ENCODE measurements at places on chromosomes 6 and 20.

DNA sequence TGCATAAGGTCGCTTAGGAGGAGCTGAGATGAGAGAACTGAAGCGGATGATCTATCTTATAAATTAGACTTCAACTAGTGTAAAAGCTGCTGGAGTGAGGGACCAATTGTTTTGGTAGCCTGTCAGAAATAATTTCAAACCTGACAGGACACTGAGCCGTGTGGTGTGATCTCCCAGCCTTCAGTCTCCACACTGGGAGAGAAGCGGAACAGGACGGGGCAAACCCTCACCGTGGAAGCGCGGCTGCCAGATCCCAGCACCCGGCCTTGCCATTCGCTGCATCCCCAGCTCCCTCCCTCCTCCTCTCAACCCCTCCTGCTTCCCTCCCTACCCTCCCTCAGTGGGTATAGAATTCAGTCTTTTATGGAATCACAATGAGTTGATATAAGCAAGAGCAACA is 900.1 kb upstream of the SLC35B3 start:
- DNase-seq = no peak

GRCh38 chr6:12083302-12083701 is 71.2 kb downstream of the HIVEP1 start:
- DNase-seq = no peak

DNA sequence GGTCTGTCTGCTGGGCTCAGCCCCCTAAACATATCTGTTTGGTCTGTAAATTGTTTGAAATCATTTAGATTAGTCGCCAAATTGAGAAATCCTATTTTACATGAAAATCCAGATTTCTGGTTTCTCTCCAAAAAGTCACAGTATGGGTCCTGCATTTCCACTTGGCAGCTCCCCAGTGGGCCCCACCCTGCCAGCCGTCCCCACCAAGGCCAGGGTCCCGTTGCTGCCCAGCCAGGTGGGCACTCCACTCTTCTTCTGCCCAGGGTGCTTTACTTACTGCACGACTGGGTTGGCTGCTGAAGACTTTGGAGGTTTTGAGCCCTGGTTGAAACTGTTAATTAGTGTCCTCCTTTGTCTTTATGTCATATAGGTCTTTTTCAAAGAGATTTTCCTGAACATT is 50.4 kb downstream of the ARFGEF2 start:
- DNase-seq = no peak

GRCh38 chr6:95819939-95820338 is 195.8 kb upstream of the FUT9 start:
- no peak for DNase-seq

DNA sequence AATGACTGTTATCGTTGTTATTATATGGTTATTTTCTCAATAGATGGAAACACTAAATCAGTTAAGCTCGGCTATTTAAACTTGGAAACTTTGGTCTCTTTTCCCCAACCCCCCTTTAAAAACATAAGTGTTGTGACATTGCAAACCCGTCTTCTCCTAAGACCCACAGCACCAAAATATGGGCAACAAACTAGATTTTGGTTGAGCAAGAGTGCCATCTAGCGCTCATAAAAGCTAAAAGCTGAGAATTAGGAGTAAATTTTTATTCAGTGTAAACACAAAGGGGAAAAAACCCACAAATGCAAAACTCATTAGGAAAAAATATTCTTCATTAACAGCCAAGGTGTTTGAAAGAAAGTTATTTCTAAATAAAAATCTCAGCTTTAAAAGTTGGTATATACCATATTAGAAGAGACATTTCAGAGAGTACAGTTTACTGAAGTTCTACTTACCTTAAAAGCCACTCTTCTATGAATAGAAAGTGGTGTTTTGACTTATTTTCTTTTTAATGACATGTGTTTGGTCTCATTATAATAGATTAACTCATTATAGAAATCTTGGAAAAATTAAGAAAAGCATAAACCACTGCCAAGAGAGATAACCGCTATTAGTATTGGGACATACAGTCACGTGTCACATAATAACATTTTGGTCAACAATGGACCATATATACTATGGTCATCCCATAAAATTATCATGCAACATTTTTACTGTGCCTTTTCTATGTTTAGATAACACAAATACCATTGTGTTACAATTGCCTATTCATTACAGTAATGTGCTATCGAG is 21.1 kb downstream of the SESN1 start:
- no peak for DNase-seq

- no peak for DNase-seq
Measured at GRCh38 chr20:10453241-10453640, 18.1 kb downstream of the SLX4IP start.

DNA sequence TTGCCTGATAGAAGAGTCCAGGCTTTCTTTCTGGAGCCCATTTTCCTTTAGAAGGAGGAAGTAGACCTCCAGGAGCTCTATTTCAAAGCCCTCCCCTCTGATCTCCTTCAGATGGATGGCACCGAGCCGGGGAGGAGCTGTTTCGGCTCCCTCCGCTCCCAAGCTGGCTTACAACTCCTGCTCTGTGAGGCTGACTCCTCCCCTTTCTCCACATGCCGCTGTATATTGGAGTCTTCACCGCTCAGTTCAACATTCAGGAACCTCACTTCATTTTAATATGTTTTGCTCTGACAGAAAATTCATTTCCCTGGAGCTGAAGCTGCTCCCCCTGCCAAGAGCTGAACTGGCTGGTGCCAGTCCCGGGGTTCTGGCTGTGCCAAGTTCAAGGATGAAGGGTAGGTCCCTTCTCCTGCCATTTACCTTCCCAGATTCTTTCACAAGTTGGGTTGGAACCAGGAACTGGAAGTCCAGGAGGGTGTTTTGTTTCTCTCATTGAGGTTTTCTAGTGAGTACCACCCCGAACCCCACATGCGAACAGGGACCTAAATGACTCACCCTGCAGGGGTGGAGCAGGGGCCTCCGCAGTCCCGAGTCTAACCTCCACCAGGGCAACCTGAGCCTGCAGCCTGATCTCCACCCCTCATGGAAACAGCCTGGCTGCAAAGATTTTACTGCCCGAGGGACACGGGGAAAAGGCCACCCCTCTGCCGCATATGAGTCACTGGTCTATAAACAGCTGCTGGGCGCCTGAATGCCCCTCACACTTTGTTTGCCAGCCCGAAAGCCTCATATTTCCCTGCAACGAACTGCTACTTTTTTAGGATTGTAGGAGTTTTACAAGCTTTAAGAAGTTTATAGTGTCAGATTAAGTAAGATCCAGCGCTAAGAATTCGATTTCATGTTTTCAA is 68.6 kb upstream of the FOXA2 start:
- no peak for DNase-seq

DNA sequence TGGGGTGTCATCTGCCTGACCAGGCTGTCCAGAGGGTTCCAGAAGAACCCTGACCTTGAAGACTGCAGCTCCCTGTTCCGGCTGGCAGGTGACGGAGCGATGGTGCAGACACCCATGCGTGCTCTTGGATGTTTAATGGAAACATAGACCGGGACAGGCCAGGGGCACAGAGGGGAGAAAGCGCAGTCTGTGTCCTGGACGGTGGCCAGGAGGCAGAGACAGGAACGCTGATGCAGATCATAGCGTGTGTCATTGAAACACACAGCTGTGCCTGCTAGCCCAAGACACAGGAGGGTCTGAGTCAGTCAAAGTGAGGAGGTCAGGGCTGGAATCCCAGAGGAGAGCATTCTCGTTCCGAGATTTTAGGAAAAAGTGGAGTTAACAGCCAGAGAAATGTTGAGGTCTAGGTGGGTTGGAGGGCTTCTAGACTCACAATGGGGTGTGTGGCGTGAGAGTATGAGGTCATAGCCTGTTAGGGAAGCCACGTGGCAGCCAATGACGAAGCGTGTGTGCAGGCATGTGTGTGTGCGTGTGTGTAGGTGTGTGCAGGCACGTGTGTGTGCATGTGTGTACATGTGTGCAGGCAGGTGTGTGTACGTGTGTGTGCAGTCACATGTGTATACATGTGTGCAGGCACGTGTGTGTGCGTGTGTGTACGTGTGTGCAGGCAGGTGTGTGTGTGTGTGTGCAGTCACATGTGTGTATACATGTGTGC is 167.0 kb downstream of the ERMARD start:
- DNase-seq = no peak

- peak; percentile 68 for DNase-seq
Measured at GRCh38 chr20:19784511-19785172, 26.6 kb downstream of the RIN2 start.

DNA sequence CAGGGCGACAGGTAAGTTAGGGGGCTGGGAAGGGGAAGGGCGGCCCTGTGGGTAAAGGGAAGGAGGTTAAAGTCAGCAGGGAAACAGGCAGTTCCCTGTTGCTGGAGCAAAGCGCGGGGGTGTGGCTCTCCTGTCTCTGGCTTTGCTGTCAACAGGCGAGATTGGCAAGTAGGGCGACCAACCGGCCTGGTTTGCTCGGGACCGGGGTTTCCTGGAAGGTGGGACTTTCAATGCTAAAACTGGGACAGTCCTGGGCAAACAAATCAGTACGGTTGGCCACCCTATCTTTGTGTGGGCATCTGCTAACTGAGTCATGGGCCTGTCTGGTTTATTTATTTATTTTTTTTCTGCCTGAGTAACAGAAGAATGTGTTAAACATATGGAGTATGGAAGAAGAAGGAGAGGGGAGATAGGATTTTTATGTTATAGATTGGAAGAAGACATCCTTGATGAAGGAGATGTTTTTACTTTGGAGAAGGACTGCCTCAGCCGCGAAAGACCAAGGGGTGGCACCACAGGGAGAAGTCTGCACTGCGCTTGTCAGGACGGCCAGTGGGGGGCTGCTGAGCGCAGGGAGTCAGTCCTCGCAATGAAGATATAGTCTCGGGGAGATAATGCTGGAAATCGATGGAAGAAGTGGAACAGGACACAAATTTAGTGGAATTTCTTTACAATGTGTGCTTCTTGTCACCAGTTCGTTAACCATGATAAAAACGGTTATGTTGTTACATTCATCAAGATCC is 43.4 kb upstream of the ESR1 start:
- peak; percentile 80 for DNase-seq

- DNase-seq = no peak
Measured at GRCh38 chr6:53514677-53515076, 30.2 kb downstream of the GCLC start.

GRCh38 chr6:109653264-109653663 is 37.7 kb downstream of the AK9 start:
- DNase-seq = no peak

- DNase-seq = no peak
Measured at GRCh38 chr6:56517155-56517745, 125.4 kb downstream of the DST start.

DNA sequence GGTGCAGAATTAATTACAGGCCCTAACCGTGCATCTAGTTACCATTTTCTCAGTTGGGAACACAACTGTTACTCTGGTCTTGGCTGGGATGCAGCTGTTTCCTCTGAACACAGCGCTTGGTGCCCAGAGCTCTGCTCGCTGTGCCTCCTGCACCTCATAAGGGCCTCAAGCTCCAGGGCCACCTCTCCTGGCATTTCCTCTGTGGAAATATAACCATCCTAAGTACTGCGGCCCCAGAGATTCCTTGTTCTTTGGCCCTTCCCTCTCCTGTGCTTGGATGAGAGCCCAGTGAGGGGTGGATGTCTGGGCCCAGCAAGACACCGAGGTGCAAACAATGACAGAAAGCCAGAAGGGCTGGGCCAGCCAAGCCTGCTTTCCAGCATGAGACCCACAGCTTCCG is 169.9 kb upstream of the CST7 start:
- DNase-seq = no peak

DNA sequence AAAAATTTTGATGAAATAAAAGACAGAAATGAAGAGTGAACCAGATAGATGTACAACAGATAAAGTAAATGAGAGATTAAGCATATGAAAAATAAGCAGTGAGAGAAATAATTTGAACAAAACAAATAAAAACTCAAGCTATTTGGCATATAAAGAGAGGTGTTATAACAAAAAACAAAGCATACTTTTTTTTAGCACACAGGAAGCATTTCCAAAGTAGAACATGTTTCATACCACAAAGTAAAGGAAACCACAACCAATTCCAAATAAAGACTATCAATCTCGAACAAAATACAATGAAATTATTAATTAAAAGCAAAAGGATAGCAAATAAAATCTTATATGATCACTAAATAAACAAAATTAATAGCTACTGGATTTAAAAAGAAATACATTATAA is 6.8 kb downstream of the THEMIS start:
- DNase-seq = no peak

Measured in HS-5 (cell line).